ENCODE measurements at places on chromosomes 2 and 18.

- no peak for DNase-seq
Measured at GRCh38 chr2:185813707-185814106, 75.1 kb downstream of the FSIP2 start.

DNA sequence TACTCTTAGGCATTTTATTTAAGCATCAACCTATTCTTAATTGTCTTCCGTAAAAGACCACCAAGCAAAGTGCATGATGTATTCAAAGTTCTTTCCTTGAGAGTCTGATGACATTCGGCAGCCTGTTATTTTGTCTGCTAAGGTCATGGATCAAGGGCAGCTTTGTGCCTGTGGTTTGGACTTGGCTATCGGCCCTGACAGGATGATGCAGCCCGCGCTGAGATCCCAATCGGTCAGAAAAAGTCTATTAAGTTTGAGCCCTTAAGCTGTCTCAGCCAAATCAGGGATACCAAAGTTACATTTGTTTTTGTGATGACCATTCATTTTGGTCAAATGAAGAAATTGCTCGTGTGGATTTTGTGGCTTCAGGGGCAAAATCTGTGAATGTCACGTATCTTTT lies 718.9 kb upstream of the FANCL start:
- no peak for DNase-seq

GRCh38 chr18:39019989-39020388 lies 1454.4 kb upstream of the CELF4 start:
- no peak for DNase-seq

DNA sequence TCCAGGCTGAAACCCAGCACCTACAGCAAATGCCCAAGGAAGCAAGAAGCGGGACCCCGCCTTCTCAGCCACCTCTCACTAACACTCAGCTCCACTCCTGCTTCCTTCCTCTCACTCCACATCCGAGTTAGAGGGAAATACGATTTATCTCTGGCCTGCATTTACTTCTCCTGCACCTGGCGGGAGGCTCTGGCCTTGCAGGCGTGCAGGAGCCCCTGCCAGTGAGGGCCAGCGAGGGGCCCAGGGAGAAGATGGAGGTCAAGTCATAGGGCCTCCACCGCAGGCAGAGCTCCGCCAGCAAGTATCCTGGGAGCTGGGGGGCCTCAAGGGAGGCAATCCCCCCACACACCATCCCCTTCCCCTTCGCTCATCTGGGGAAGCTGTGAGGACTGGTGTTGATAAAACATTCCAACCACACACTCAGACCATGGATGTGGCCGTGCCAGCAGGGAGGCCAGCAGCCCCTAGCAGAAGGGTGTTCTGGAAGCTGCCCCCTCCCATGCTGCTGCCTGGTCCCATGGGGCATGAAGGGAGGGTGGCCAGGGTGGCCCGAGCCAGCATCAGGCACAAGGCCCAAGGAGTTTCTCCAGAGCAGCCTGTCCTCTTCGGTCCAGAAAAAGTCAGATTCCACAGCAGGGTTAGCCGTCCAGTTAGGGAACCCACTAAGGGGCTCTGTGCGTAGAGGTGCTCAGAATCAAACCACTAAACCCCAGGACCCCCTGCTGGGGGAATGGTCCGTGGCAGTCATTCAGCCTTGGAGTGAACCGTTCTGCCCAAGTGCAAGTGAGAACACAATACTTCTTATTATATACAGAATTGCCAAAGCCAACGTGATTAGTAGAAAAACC lies 91.2 kb downstream of the HDAC4 start:
- peak; percentile 2 for DNase-seq

DNA sequence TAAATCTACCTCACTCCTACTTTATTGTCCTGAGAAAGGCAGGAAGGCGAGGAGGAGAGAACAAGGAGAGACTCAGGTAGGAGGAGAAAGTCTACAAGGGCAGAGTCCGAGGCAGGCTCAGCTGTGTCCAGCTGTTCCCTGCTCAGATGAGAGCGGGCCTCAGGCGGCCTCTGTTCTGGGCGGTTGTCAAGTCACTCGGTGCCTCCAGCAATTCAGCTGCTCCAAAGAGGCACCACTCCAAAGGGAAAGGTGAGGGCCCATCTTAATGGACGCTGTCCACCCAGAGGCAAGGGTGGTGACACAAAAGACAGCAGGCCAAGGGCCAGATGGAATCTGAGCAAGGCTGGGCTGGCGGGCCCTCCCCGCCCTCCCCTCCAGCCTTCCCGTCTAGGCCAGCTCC lies 101.4 kb upstream of the EPAS1 start:
- no peak for DNase-seq

GRCh38 chr18:23584019-23584983 lies 2.0 kb downstream of the NPC1 start:
- no peak for DNase-seq

GRCh38 chr2:105866216-105867185 lies 121.8 kb downstream of the NCK2 start:
- no peak for DNase-seq

DNA sequence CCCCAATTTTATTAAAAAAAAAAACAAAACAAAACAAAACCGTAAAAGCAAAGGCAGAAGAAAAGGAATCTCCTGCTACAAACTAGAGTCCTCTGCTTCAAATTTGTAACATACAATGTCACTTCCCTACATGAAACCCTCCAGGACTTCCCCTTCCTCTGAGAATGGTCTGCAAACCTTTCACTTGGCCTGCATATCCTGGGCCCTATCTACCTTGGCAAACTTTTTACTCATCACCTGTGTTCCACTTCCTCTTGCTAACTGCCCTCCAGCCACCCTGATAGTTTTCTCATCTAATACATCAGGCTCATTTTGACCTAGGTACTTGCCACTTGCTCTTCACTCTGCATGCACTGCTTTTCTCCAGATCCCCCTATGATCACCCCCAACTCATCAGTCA lies 255.5 kb downstream of the ETAA1 start:
- DNase-seq: no peak

GRCh38 chr2:161796192-161796591 lies 172.0 kb downstream of the SLC4A10 start:
- DNase-seq: no peak

DNA sequence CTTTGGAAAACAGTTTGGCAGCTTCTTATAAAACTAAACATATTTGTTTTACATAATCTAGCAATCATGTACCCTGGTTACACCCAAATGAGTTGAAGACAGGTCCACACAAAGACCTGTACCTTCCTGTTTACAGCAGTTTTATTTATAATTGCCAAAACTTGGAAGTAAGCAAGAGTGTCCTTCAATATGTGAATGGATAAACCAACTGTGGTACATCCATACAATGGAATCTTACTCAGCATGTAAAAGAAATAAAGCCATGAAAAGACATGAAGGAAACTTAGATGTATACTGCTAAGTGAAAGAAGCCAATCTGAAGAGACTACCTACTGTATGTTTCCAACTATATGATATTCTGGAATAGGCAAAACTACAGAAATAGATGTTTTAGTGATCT lies 23.7 kb downstream of the ORC4 start:
- DNase-seq: no peak

DNA sequence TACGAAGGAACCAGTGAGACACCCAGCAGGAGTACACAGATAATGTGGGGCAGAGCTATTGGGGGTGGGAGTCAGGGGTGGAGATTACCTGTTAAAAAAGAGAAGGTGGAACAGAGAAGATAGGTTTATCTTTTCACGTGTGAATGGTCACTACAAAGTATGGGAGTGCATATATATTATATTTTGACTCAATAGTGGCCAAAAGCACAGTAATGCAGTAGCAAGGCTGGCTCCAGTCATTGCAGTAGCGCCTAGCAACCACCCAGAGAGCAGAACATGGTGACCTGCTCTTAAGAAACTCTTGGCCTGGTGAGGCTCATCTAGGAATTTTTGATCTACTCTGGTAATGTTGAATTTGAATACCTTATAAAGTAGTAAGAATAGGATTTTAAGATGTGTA lies 1.0 kb downstream of the IMPACT start:
- peak; percentile 2 for DNase-seq

GRCh38 chr2:211248841-211249240 lies 692.4 kb downstream of the CPS1 start:
- DNase-seq: no peak

DNA sequence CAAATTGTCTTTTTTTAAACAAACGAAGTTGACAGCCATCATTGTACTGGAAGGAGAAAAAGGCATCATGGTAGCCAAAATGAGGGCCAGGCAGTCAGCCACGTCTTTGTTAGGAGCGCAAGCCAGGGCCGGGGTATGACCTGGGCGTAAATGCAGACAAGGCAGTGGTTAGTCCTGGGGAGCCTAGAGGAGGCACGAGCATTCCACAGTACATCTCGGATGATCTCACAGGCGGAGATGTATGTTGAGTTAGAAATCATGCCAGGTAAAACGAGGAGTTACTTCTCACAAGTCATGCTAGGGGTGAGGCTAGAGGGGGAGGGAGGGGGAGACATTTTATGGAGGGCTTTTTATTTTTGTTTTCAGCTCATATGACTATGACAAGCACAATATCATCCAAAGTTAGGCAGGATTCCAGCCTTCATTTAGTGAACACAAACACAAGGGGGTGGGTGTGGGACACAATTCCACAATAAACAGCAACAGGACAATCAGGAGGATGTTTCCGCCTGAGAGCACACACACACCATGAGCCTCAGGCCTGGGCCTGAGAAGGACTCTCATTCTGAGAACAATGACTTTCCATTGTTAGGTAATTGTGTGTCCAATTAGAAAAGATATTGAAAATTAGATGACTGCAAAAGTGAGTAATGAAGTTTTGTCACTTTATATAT lies 64.4 kb upstream of the PGAP1 start:
- no peak for DNase-seq

- DNase-seq: no peak
Measured at GRCh38 chr2:58055033-58055786, 8.6 kb downstream of the VRK2 start.

DNA sequence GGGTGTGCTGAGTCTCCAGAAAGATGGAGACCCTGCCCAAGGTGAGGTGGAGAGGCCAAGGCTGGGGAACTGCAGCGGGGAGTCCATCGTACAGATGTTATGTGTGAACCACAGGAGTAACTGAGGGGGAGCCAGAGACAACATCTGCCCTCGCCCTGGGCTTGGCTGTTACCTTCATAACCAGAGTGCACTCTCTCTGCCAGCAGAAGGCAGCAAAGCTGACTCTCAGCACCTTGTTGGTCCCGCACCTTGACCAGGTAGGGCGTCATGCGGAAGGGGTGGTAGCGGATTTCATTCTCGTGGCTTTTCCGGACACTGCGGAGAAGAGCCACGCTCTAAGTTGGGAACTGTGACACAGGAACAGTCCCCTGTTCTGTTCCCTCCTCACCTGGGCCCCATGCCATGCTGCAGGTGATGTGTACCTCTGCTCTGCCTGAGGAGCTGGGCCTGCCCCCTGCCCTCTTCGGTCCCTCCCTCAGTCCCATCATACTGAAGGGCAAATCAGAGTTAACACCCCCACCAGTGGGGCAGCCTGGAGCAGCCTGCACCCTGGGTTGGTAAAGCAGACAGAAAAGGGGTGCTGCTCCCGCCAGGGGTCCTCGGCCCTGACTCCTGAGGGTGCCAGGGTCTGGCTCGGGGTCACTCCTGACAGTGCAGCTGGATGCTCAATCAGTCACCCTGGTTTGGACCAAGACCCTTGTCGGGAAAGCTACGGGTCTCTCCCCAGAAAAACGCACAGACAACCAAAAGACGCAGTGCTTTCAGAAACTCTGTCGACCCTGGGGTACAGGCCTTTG lies 20.3 kb downstream of the PER2 start:
- no peak for DNase-seq

DNA sequence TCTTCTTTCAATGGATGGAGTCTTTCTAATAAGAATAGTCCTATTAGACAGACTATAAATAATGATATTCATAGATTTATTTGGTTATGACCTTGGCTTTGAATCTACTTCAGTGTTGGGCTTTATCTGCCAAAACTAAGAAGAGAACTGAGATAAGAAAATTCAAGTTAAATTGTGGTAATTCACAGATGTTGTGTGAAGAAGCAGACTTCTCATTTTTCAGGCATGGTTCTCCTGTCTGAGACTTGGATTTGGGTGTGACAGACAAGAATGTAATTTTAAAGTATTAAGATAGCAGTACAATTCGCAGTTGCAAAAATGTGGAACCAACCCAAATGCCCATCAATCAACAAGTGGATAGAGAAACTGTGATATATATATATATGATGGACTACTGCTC lies 124.7 kb downstream of the QPCT start:
- DNase-seq: no peak

DNA sequence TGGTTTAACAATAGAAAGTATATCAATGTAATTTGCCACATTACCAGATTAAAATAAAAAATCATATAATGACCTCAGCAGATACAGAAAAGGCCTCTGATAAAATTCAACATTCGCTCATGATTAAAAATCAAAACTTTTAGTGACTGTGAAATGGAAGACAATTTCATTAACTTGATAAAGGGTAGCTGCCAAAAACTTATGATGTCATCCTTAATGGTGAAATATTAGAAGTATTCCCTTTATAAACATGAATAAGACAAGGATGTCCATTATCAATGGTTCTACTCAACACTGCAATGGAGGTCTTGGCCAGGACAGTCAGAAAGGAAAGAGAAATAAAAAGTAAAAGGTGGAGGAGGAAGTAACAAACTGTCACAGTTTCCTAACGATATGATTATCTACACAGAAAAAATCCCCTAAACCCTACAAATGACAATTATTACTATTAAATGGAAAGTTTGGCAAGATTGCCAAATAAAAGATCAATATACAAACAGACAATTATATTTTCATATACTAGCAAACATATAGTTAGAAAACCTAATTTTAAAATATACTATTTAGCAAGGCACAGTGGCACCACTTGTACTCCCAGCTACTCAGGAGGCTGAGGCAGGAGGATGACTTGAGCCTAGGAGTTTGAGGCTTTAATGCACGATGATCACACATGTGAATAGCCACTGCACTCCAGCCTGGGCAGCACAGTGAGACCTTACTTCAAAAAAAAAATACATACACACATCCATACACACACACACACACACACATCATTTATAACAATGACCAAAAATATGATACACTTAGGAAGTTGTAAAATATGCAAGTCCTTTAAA lies 12.8 kb downstream of the METTL8 start:
- no peak for DNase-seq

DNA sequence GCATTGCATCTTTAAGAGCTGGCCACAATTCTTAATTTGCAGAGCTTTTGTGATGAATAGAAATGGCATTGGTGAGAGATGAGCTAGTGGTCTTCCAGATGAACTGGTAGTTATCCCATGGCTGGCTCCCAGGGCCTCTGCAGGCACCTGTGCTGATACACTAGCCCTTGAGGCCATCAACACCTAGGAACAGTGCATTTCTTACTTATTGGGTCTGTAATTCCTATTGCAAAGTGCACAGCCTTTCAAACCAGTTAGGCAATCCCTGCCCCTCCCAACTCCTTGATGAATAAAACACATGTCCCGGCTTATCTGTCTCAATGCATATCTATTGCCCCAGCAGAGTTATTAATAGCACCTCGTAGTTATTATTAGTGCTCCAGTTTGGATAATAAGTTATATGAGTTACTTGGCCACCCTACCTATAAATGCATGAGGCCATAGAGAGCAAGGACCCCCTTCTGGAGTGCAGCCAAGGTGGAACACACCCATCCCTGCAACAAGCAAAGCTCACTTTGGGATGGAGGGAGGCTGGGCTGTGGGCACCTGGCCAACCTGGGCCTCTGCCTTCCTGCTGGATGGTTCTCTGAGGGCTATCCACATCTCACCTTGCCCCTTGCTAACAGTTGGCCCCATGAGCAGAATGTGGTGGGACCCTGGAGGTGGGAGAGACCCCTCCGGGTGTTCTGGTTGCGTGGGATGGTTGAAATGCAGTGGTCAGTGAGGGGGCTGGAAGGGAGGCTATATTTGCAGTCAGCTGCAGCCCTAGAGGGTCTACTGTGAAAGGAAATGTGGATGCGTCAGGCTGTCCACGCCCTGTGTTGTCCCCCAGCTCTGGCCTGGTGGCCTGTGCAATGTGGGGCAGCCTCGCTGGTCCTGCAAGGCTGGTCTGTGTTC lies 455.9 kb upstream of the HS6ST1 start:
- DNase-seq: no peak

Measured in stimulated activated naive CD8-positive, alpha-beta T cell treated with anti-CD3 and anti-CD28 coated beads, Interleukin-15, amount 100 ng/mL, for 72 hours (primary cell).